ENCODE measurements at places on chromosomes 7 and 10.

DNA sequence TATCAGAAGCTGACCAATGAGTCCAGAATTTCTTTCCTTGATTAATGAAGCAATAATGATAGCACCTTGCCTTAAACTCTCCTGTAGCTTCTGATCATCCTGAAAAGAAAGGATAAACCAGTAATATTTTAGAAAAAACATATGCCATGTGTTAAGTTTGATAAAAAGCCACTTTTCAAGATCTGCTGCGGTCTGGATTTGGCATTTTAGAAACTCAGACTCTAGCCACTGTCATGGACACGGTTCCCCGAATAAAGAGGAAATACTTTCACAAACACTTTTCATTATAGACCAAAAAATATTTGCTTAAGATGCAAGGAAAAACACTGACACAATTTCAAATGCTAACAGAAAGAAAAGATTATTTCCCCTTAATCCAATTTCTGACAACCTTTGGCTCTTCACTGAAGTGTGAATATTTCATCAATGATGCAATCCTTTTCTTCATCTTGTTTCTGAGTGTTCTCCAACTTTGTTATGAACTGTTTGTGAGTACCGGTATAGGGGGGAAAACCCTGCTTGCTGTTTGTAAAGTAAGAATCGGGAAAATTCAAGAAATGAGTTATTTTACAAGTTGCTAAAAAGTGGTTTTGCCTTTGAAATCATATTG lies 329.5 kb downstream of the CRPPA start:
- no peaks in the 10 kb centered on the region for H3K36me3 ChIP-seq
- no peaks in the 10 kb centered on the region for H3K27me3 ChIP-seq
- no peak for DNase-seq
- H3K4me3 ChIP-seq, result no peak overlapping the region
- H3K4me1 ChIP-seq, result no peaks in the 10 kb centered on the region

GRCh38 chr7:49624611-49625010 lies 148.8 kb upstream of the VWC2 start:
- no peaks in the 10 kb centered on the region for H3K4me1 ChIP-seq
- H3K4me3 ChIP-seq, result no peak overlapping the region

- H3K4me1 ChIP-seq, result no peaks in the 10 kb centered on the region
- H3K27ac ChIP-seq, result no peak overlapping the region
- no peaks in the 10 kb centered on the region for H3K36me3 ChIP-seq
- no peak overlapping the region for H3K4me3 ChIP-seq
- no peaks in the 10 kb centered on the region for H3K27me3 ChIP-seq
Measured at GRCh38 chr7:42502022-42502421, 265.0 kb upstream of the GLI3 start.

DNA sequence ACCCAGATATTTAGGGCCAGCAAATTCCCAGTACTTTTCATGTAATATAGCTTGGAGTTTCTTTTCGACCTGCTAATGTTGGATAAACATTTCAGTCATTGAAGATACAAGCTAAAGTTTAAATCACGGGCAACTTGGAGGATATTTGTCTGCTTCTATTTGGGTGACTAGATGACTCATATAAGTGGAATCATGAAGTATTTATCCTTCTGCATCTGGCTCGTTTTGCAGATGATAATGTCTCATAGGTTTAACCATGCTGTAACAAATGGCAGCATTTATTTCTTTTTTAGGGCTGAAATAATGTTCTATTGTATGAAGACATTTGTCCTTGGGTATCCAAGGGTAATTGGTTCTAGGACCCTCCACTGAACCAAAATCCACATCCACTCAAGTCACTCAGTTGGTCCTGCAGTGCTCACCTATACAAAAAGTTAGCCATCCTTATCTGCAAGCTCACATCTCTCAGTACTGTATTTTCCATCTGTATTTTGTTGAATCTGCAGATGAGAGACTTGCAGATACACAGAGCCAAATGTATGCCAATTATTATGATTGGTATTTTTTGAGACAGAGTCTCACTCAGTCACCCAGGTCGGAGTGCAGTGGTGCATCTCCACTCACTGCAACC lies 187.2 kb upstream of the CSTF2T start:
- H3K27ac ChIP-seq, result no peak overlapping the region
- no peaks in the 10 kb centered on the region for H3K36me3 ChIP-seq
- DNase-seq, result no peak
- H3K4me1 ChIP-seq, result no peaks in the 10 kb centered on the region

GRCh38 chr10:73867871-73868631 lies 6.3 kb downstream of the CAMK2G start:
- no peak for DNase-seq
- H3K36me3 ChIP-seq, result peaks cover 63% of the 10 kb centered on the region
- H3K27me3 ChIP-seq, result no peaks in the 10 kb centered on the region
- H3K27ac ChIP-seq, result peak overlapping the region; percentile 22
- H3K4me1 ChIP-seq, result peaks cover 96% of the 10 kb centered on the region

DNA sequence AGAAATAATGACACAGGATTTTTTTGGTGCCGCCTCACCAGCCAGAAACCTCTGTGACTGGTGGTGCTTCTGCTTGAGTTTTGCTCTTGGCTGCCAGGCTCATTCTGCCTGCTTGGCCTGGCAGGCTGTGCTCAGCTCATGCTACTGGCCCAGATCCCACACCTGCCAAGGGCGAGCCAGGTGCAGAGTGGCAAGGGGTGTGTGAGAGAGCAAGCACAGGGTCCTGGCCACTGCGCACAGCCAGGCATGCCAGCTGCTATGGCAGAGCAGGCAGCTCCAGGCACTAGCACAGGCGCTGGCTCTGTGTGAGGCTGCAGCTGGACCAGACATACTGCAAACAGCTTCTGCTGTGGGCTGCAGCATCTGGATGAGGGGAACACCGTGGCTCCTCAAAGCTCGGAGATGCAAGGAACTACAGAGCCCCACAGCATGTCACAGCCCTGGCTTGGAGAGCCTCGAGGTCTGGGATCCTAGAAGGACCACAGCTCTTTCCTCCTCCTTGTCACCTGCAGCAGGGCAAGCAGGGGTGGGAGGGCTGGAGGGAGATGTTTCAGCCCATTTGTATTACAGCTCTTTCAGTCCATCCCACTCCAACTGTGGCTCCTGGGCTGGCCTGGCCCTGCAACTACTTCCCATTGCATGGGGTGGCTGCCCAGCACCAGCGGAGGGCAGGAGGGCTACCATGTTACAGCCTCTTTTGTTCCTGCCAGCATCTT lies 313.4 kb upstream of the SEMA3C start:
- no peak overlapping the region for H3K27ac ChIP-seq
- no peaks in the 10 kb centered on the region for H3K4me1 ChIP-seq
- H3K27me3 ChIP-seq, result no peaks in the 10 kb centered on the region
- H3K36me3 ChIP-seq, result no peaks in the 10 kb centered on the region
- no peak for DNase-seq
- H3K4me3 ChIP-seq, result no peak overlapping the region

DNA sequence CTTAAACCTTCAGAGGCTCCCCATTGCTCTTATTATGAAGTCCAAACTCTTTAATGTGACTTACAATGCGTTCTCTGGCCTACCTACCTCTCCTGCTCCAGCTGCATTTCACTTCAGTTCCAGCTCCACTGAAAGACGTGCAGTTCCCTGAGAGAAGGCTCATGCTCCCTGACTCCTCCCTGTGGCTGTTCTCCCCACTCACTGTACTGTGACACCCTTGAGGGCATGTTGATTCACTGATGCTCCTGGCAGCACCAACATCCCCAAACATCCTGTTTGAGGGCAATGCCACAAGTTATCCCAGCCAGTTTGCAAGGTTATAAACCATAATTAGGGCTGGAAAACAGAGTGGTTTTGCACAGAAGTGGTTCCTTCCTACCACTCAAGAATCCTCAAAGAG lies 111.2 kb downstream of the LSM5 start:
- H3K27me3 ChIP-seq, result no peaks in the 10 kb centered on the region
- no peak for DNase-seq
- no peaks in the 10 kb centered on the region for H3K4me1 ChIP-seq
- no peak overlapping the region for H3K27ac ChIP-seq

DNA sequence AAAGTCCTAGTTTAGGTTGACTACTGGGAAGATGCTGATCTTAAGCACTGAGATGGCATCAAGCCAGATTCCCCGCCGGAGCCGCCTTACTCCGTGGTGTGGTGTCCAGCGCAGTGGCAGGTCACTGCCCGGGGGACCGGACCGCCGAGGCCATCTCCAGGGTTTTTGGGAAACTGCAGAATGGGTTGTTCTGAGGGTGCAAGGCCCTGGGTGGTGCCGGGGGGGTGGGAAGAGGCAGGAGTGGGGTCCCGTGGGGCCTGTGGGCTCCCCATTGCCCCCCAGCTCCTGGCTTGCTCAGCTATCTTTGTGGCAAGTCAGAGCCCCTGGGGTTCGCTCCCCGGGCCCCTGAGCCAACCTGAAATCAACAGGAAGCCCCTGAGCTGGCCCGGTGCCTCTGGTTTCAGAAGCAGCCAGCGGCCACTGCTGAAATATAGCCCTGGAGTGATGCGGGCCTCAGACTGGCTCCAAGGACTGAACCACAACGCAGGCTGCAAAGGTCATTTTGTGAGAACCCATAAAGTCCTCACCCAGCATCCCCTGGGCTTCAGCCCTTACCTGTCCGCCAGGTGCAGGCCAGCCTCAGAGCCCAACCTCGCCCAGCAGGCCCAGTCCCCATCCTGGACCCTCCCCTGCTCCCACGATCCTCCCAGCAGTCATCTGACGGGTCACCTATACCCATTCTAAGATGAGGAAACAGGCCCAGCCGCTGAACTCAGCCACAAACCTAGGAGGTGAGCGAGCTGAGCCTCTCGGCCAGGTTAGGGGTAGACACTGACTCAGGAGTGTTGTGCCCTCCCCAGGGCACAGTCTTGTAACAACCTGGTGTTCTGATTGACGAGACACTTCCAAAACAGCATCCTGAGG lies 102.7 kb downstream of the PDGFA start:
- no peaks in the 10 kb centered on the region for H3K36me3 ChIP-seq
- H3K27me3 ChIP-seq, result no peaks in the 10 kb centered on the region
- no peak overlapping the region for H3K27ac ChIP-seq
- H3K4me1 ChIP-seq, result peaks cover 5% of the 10 kb centered on the region

DNA sequence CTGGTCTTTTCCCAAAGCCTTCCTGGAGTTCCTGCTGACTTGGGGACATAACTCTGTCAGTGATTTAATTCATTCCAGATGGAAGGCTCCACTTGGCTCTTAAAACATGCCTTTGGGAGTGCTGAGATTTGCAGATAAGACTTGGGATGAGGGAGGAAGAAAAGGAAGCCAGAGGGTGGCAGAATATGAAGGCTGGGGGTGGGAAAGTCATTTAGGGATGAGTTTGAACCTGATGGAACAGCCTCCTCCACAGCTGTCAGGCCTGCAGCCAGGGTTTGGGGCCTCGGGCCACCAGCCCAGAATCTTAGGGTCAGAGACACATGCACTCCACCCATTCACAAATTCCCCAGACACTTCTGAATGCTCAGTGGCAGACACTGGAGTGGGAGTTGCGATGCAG lies 28.4 kb upstream of the EIF5AL1 start:
- H3K4me1 ChIP-seq, result no peaks in the 10 kb centered on the region
- no peak overlapping the region for H3K27ac ChIP-seq
- no peaks in the 10 kb centered on the region for H3K36me3 ChIP-seq
- H3K4me3 ChIP-seq, result no peak overlapping the region
- no peak for DNase-seq

- no peaks in the 10 kb centered on the region for H3K27me3 ChIP-seq
- H3K36me3 ChIP-seq, result no peaks in the 10 kb centered on the region
- DNase-seq, result no peak
Measured at GRCh38 chr10:110733218-110733952, 89.2 kb downstream of the RBM20 start.

- H3K27me3 ChIP-seq, result no peaks in the 10 kb centered on the region
- H3K4me1 ChIP-seq, result no peaks in the 10 kb centered on the region
- H3K4me3 ChIP-seq, result no peak overlapping the region
- DNase-seq, result no peak
Measured at GRCh38 chr7:96669812-96670211, 39.8 kb downstream of the SEM1 start.

- no peak for DNase-seq
- no peak overlapping the region for H3K4me3 ChIP-seq
Measured at GRCh38 chr7:56086761-56087160, 6.0 kb downstream of the PHKG1 start.

DNA sequence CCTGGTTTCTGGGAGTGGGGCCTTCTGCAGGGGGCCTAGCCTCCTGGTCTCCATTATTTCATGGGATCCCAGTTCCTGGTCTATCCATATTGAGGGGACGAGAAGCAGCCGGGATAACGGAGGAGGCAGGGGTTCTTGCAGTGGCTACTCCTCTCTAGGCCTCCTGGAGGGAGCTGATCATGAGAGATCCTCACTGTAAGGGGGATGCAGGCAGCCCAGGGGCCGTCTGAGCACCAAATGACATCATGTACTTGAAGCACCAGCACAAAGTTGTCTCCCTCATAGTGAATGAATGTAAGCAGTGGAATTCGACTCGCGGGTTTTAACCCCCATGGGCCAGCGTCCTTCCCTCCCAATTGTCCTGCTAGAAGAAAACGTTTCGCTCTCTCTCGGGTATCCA lies 964 bp upstream of the ADCY1 start:
- H3K4me1 ChIP-seq, result no peaks in the 10 kb centered on the region
- H3K27ac ChIP-seq, result no peak overlapping the region
- H3K27me3 ChIP-seq, result peaks cover 50% of the 10 kb centered on the region
- H3K36me3 ChIP-seq, result no peaks in the 10 kb centered on the region

DNA sequence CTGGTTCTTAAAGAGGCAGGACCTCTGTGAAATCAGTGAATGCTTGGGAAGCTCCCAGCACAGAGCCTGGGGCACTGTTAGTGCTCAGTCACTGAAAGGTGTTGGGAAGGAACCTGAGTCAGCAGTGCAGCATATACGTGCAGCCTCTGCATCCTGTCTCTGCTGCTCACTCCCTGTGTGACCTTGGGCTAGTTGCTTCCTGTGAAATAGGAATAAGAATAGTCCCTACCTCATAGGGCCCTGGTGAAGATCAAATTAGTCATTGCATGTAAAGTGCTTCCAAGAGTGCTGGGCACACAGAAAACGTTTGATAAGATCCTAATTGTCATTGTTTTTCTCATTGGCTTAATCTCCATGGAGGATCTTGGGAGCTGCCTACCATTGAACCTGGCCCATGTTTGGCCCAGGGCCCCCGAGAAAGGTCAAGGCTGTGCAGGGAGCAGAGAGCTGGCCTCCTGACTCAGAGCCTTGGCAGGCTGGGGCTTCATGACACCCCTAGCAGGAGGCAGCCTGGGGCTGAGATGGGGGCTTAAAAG lies 73.3 kb upstream of the COL13A1 start:
- H3K4me1 ChIP-seq, result no peaks in the 10 kb centered on the region
- no peak for DNase-seq
- H3K27me3 ChIP-seq, result peaks cover 3% of the 10 kb centered on the region
- H3K36me3 ChIP-seq, result no peaks in the 10 kb centered on the region
- H3K4me3 ChIP-seq, result no peak overlapping the region

- H3K36me3 ChIP-seq, result no peaks in the 10 kb centered on the region
- no peak overlapping the region for H3K4me3 ChIP-seq
- no peaks in the 10 kb centered on the region for H3K27me3 ChIP-seq
- no peak for DNase-seq
- H3K4me1 ChIP-seq, result no peaks in the 10 kb centered on the region
Measured at GRCh38 chr10:95792211-95792780, 36.3 kb downstream of the ENTPD1 start.
